ENCODE measurements at places on chromosomes 2 and 18. TPM values are rescaled to one million over a fixed set of nuclear protein-coding genes. Genes with fewer than 3 reads are reported as not detected.
A peak's percentile ranks its signal among the peaks of the same experiment; 100 is the strongest.

- DNase-seq, result no peak
Observed at GRCh38 chr2:126722546-126722945, 66.6 kb downstream of the GYPC start.

- no peak for DNase-seq
Observed at GRCh38 chr2:2832657-2833056, 501.6 kb upstream of the MYT1L start.

DNA sequence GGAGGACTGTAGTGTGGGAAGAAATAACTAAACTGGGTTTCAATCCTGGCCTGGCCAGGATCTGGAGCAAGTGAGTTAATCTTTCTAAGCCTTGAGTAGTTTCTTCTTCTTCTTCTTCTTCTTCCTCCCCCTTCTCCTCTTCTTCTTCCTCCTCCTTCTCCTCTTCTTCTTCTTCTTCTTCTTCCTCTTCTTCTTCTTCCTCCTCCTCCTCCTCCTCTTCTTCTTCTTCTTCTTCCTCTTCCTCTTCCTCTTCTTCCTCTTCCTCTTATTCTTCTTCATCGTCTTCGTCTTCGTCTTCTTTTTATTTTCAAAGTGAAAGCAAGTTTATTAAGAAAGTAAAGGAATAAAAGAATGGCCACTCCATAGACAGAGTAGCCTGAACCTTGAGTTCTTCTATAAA is 6.5 kb upstream of the IL1RN start:
- DNase-seq, result no peak

Gene ARHGAP15
- total RNA-seq, result 0.38 TPM

GRCh38 chr2:214311931-214312749 is 98.7 kb upstream of the VWC2L start:
- no peak for DNase-seq

DNA sequence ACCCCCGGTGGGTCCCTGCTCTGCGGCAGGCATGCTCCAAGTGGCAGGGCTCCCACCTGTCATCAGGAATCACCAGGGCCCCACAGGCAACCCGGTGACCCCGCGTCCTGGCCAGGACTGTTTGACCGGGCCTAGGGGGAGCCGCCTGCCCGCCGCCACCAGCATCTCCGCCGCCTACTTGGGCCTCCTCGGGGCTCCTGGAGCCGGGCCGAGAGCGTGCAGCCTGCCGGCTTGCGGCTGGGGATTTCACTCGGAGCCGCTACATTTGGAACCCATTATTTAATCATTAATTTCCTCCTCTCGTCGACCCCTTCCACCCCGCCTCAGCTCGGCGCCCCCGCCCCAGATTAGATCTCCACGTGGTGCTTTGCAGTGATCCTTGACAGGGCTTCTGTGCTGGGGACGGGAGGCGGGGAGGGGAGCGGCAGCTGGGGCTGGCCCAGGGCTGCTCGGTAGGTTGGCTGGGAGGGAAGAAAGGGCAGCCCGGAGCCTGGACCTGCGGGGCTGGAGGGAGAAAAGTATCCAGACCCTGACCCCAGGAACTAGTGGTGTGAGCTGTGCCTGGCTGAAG is 295.4 kb downstream of the CYP26B1 start:
- DNase-seq, result peak; percentile 45

GRCh38 chr2:65129286-65129825 is 550 bp downstream of the RAB1A start:
- peak; percentile 42 for DNase-seq

DNA sequence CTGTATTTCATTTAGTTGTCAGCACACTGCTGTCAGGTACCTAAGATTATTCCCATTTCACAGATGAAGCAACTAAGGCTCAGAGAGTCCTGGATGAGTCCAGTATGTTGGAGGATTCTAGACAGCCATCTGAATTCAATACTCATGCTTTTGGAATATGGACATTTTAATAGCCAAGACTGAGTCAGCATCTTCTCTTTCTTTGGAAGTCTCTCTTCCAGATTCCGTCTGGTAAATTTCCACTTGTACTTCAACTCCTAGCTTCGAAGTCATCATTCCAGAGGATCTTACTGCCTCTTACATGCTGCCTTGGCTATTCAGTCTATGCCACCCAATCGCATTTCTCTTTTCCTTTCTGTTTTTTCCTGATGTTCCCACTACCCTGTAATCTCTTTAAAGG is 40.6 kb downstream of the INSIG2 start:
- no peak for DNase-seq
